Sigmoid colon (tissue), 7 donors: ENCODE measurements at places on chromosomes 1 and 21. TPM values are rescaled to one million over a fixed set of nuclear protein-coding genes. Genes with fewer than 3 reads are reported as not detected.

DNA sequence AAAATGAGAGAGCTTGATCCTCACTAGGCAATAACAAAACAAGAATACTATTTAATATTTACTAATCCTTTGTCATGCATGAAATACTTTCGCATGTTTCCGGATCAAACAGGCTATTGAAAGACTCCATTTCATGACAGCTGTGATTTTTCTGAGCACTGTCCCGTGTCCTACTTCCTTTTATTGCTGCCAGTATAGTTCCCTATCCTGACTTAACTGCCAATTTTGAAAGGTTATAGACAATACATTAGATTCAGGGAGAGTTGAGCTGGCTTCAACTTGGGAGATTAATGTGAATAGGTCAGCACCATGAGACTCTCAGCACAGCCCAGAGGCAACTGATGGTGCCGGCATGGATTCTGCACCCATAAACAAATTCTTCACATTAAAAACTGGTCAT is 225.8 kb downstream of the VAV3 start:
- peaks cover 38% of the 10 kb centered on the region for H3K4me1 ChIP-seq
- no peaks in the 10 kb centered on the region for H3K36me3 ChIP-seq
- DNase-seq, result no peak
- H3K4me3 ChIP-seq, result no peak overlapping the region

- H3K27me3 ChIP-seq, result no peaks in the 10 kb centered on the region
- no peak overlapping the region for H3K27ac ChIP-seq
- no peaks in the 10 kb centered on the region for H3K4me1 ChIP-seq
- no peaks in the 10 kb centered on the region for H3K36me3 ChIP-seq
- DNase-seq, result no peak
Measured at GRCh38 chr1:2956576-2956975, 64.7 kb upstream of the ACTRT2 start.

- H3K4me1 ChIP-seq, result peaks cover 23% of the 10 kb centered on the region
- peaks cover 9% of the 10 kb centered on the region for H3K36me3 ChIP-seq
- DNase-seq, result no peak
- no peak overlapping the region for H3K4me3 ChIP-seq
- H3K27ac ChIP-seq, result no peak overlapping the region
- no peaks in the 10 kb centered on the region for H3K27me3 ChIP-seq
Measured at GRCh38 chr21:43657355-43658087, 1.8 kb downstream of the HSF2BP start.

GRCh38 chr21:27580276-27580675 is 613.4 kb upstream of the ADAMTS5 start:
- DNase-seq, result no peak
- no peaks in the 10 kb centered on the region for H3K36me3 ChIP-seq
- H3K4me1 ChIP-seq, result no peaks in the 10 kb centered on the region

DNA sequence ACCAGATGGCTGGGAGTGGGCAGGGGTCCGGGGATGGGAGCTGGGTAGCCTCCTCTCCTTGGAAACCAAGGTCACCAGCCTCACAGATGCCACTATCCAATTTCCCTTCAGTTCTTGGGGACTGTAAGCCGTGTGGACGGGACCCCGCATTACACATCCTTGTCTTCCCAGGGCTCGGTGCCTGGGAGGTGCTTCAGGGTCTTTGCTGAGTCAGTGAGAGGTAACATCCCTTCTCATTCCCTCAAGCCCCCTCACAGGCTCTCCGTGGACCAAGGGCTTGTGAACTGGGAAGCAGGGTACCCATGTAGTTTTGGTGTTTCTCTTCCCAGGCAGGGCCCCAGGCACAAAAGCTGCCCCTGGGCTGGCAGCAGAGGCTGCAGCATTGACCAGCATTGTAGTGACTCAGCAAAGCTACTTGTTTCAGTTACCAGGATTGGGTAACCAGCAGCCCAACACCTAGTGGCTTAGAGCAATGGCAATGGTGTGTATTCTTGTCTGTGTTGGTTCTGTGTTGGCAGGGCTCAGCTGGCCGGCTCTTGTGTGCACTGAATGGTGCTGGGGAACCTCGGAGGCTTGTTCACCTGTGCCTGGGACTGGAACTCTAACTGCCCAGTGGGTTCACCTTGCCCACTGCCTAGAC is 24.6 kb upstream of the PCBP3 start:
- no peak overlapping the region for H3K4me3 ChIP-seq
- peaks cover 51% of the 10 kb centered on the region for H3K27me3 ChIP-seq
- no peak overlapping the region for H3K27ac ChIP-seq
- no peaks in the 10 kb centered on the region for H3K4me1 ChIP-seq

DNA sequence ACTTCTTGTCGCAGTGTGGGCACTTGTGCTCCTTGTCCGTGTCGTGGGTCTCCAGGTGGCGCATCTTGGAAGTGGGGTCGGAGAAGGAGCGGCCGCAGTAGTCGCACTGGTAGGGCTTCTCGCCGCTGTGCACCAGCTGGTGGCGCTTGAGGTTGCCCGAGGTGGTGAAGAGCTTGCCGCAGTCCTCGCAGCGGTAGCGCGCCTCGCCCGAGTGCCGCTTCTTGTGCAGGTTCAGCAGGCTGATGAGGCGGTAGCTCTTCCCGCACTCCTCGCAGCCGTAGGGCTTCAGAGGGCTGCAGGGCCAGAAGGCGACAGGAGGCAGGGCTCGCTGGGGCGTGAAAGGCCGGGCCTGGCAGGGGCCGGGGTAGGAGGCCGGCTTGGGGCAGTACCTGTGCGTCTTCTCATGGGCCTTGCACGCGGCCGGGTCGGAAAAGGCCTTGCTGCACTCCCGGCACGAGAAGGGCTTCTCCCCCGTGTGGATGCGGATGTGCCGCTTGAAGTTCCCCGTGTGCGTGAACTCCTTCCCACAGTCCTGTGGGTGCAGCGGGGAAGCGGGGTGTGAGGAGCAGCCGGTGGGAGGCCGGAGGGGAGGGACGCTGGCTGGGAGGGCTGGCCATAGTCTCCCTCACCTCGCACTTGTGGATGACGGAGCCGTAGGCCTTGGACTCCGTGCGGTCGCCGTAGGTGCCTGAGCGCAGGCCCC is 31.4 kb downstream of the ZBTB17 start:
- no peak for DNase-seq
- H3K27ac ChIP-seq, result no peak overlapping the region
- peaks cover 41% of the 10 kb centered on the region for H3K36me3 ChIP-seq
- H3K4me1 ChIP-seq, result peaks cover 17% of the 10 kb centered on the region
- no peaks in the 10 kb centered on the region for H3K27me3 ChIP-seq

DNA sequence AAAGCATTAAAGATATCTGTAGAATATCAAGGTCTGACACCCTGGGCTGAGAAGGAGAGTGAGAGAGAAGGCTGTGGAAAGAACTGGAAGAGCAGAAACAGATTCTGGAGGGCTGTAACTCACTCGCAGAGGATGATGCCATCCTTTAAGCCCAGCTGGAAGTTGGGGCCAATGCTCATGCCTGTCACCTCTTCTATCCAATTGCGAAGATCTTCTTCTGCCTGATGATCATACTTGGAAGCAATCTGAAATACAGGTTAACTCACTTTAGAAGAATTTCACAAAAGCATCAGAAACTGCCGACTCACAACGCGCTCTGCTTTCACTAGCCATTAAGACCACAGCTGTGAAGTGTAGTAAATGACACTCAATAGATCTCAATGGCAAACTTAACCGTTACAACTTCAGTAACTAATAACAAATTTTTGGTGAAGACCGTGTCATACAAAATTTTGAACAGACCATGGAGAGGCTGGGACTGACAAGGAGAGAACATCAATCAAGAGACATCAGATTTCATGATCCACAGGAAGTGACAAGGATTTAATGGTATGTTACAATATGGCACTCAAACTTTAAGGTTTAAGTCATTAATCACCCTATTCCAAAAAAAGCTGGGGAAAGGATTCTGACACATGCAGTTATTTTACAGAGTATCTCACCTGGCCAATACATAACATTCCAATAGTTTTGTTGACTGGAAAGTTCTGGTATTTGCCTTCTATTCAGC is 23.5 kb downstream of the CNN3 start:
- peaks cover 13% of the 10 kb centered on the region for H3K36me3 ChIP-seq
- no peak for DNase-seq
- no peaks in the 10 kb centered on the region for H3K27me3 ChIP-seq
- no peak overlapping the region for H3K4me3 ChIP-seq

GRCh38 chr1:167756730-167757405 is 35.1 kb downstream of the MPZL1 start:
- no peaks in the 10 kb centered on the region for H3K27me3 ChIP-seq
- no peak for DNase-seq
- no peak overlapping the region for H3K4me3 ChIP-seq
- no peaks in the 10 kb centered on the region for H3K36me3 ChIP-seq

DNA sequence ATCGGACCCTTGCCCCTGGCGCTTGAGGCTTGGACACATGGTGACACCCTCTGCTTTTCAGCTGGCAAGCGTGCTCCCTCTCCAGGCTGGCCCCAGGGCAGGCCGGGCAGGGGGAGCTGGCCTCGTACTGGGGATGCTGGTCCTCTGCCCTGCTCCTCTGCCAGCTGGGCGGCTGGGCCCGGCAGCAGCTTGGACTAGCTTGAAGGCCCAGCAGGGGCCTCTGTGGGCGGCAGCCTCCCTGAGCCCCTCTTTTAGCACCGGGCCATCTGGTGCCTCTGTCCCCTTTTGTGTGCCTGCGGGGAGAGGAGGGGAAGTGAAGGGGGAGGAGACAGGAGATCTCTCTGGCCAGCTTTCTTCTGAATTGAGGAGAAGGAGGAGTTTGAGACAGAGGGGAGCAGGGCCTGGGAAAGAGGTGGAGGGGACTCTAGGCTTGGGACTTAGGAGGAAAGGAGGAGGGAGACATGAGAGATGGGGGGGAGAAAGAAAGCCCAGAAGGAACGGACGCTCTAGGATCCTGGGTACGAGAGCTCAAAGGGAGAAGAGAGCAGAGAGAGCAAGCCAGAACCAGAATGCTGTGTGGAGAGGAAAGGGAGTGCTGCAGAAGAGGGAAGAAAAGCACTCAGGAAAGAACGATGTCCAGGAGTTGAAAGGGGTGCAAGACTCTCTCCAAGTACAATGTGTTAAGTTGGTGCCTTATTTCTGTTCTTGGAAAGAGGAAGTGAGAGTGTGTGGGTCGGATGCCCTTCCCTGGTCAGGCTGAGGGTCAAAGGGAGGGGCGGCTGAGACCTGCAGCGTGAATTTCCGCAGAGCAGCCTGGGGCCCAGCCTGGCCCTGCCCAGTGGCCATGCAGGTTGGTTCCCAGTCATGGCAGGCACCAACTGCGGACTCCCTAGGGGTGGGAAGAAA is 40.3 kb downstream of the IER5 start:
- no peak for DNase-seq
- no peaks in the 10 kb centered on the region for H3K27me3 ChIP-seq
- no peaks in the 10 kb centered on the region for H3K36me3 ChIP-seq
- no peak overlapping the region for H3K27ac ChIP-seq
- no peaks in the 10 kb centered on the region for H3K4me1 ChIP-seq

DNA sequence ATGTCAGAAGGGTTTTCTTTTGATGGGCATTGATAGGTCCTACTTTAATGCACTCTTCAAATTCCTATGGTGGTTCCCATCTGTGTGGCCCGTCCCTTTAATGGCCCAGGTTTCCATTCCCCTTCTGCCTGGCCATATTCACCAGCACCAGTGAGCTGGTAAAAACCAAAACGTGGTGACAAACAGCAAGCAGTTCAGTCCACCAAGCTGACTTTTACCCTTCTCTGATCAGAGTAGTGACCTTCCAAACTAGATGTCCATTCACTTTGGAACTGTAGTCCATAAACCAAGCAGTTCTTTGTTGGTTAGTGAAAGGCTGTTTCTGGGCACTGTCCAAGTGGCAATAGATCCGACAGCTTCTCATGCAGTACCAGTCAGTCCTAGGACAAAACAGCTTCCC is 60.5 kb downstream of the SMYD2 start:
- no peak for DNase-seq
- H3K4me1 ChIP-seq, result peaks cover 18% of the 10 kb centered on the region
- H3K27ac ChIP-seq, result no peak overlapping the region
- H3K27me3 ChIP-seq, result no peaks in the 10 kb centered on the region
- H3K4me3 ChIP-seq, result no peak overlapping the region
- peaks cover 10% of the 10 kb centered on the region for H3K36me3 ChIP-seq

DNA sequence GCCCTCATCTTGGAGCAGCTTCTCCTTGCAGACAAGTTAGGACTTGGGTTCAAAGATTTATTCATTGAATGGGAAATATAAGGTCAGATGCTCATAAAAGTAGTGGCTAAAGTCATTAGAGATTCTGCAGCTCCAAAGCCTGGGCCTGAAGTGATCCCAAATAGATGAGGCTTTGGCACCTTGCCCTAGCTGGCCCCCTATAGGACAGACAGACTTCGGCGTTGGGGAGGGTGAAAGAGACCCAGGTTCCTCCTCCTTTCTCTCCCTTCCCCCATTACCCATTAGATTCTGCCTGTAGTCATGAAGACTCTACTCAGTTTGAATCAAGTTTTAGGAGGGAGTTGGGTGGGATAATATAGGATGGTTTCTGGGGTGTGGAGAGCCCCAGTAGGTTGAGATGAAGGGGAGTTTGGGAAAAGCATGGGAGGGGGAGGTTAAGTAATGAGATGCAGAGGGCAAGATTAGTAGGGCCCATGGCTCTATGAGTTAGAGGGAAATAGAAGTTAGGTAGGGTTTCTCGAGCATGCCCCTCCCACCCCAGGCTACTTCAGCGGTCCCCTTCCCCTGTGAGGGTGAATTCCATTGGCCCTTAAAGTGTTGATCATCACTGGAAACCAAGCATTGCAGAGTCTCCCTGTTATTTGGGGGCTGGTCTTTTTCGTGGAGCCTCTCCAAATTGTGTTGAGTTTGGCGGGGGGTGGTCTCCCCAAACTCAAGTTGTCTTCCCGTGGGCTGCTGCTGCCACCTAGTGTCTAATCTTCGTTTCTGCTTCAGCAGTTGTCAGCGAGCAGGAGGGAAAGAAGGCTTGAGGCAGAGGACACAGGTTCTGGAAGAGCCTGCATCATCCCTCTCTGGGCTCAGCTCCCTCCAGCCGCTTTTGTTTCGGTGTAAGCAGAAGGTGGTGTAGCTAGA is 2.1 kb upstream of the AHDC1 start:
- H3K4me3 ChIP-seq, result no peak overlapping the region
- peaks cover 30% of the 10 kb centered on the region for H3K4me1 ChIP-seq
- H3K27ac ChIP-seq, result no peak overlapping the region
- H3K27me3 ChIP-seq, result no peaks in the 10 kb centered on the region
- no peak for DNase-seq
- H3K36me3 ChIP-seq, result no peaks in the 10 kb centered on the region

DNA sequence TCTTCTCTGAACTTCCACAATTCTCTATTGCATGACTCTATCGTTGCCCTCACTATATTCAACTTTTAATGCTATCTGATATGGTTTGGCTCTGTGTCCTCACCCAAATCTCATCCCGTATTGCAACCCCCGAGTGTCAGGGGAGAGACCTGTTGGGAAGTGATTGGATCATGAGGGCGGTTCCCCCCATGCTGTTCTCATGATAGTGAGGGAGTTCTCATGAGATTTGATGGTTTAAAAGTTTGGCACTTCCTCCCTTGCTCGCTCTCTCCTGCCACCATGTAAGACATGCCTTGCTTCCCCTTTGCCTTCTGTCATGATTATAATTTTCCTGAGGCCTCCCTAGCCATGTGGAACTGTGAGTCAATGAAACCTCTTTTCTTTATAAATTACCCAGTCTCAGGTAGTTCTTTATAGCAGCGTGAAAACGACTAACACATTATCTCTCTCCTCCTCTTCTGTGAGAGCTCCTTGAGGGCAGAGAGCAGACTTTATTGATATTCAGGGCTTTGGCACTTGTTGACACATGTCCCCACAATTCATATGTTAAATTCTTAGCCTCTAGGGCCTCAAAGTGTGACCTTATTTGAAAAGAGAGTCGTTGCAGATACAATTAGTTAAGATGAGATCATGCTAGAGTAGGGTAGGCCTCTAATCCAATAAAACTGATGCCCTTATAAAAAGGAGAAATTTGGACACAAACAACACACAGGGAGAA is 52.1 kb downstream of the ADCY10 start:
- no peaks in the 10 kb centered on the region for H3K27me3 ChIP-seq
- H3K4me3 ChIP-seq, result no peak overlapping the region
- DNase-seq, result no peak
- no peaks in the 10 kb centered on the region for H3K36me3 ChIP-seq

The VHLL gene
- not detected for total RNA-seq

The EPHB2 gene
- 3.0 TPM for total RNA-seq

The HPCAL4 gene
- total RNA-seq, result 0.16 TPM

The WNT9A gene
- total RNA-seq, result 6.4 TPM

The NHLH1 gene
- not detected for total RNA-seq

The KLF18 gene
- not detected for total RNA-seq
